ENCODE measurements at places on chromosomes 1 and 21.
A peak's percentile ranks its signal among the peaks of the same experiment; 100 is the strongest.

- no peak for DNase-seq
These were observed 80.2 kb upstream of the GALNT2 start for GRCh38 chr1:229986737-229987337.

DNA sequence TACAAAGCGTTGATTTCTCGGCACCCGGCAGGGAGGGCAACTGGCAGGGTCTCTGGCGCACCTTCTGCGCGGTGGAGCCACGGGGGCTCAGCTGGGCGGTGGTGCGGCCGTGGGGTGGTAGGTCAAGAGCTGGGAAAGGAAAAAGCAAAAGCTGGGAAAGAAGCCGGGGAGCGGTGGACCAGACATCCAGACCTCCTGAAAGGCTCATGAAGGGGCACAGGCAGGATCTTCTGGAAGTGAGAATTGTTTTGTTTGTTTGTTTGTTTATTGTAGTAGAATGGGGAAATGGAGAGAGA, 7.2 kb upstream of the RNU1-1 start:
- DNase-seq = no peak

DNA sequence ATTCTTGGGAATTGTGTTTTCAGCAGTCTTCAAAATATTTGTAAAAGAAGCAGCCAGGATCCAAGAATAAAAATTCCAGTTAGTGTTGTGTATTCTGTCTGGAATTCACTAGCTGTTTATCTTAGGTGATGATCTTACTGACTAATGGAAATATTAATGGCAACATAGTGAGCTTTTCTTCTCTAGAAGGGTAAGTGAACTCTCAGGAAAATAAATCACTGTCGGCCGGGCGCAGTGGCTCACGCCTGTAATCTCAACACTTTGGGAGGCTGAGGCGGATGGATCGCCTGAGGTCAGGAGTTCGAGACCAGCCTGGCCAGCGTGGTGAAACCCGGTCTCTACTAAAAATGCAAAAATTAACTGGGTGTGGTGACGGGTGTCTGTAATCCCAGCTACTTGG, 87.4 kb upstream of the KIF1B start:
- DNase-seq = no peak

GRCh38 chr1:63073309-63074306, 248.8 kb upstream of the FOXD3 start:
- peak; percentile 39 for DNase-seq

DNA sequence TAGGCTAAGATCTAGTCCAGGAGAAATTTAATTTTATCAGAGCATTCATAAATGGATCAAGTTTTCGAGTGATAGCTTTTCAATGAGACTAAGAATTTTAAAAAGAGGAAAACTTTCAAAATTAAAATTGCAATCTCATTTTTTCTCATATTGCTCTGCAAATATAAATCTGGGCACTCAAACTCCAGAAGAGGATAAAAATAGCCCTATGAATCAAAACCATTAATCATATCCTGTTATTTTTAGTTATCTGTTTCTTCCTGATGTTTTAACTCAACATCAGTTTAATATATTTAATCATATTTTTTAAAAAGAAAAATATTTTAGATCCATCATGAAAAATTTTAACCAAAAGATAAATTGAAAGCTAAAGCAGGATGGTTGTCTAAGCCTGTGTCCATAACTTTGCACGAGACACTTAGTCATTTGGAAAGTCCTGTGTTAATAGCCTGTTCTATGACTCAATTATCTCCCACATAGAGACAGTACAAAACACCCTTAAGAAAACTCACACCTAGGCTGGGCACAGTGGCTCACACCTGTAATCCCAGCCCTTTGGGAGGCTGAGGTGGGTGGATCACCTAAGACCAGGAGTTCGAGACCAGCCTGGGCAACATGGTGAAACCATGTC, 17.1 kb upstream of the PRRC2C start:
- DNase-seq = no peak

DNA sequence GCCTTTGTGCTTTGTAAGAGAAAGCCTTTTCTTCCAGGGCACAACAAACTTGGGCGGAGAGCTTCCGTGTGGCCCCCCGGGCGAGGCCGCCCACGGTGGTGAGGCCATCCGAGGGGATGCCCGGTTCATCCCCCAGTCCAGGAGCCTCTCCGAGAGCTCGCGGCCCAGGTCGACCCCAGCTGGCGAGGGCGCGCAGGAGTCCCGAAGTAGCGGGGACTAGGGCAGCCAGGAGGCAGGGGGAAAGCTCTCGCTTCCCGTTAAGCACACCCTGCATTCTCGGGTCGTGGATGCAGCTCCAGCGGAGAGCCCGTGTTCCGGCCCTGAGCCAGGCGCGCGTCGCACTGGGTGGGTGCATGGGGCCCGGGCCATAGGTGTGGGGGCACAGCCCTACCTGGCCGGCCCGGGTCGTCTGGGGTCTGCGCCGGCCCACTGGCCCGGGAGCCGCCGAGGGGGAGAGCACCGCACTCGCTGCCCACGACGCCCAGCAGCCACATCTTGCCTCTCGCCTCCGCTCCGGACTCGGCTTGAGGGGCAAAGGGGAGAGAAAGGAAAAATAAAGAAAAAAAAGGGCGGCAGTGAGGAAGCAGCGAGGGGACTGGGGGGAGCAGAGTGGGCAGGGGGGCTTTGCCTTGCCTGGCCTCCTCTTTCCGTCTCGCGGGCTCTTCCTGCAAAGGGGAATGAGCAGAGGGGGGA, 1.8 kb downstream of the RNF220 start:
- no peak for DNase-seq

- no peak for DNase-seq
These were observed 138.2 kb upstream of the CACNA1E start for GRCh38 chr1:181345146-181345545.

GRCh38 chr21:28598214-28598613, 394.5 kb downstream of the LTN1 start:
- no peak for DNase-seq

Data from midbrain (tissue), 1 donor.